H4 (cell line): ENCODE measurements at places on chromosomes 3 and 15. TPM values are rescaled to one million over a fixed set of nuclear protein-coding genes. Genes with fewer than 3 reads are reported as not detected.

The ZNF620 gene
- 0.66 TPM in 1 of 2 replicates, not detected in the other for total RNA-seq

The NDN gene
- total RNA-seq: 0.33 and 1.3 TPM in 2 replicates

The GRIP2 gene
- 0.77 TPM in 1 of 2 replicates, not detected in the other for total RNA-seq

The CADPS gene
- 0.17 TPM in 1 of 2 replicates, not detected in the other for total RNA-seq

The FANCD2 gene
- 28.4 and 29.6 TPM in 2 replicates for total RNA-seq

The ACSBG1 gene
- 1.0 and 1.4 TPM in 2 replicates for total RNA-seq

The CX3CR1 gene
- not detected in 2 replicates for total RNA-seq

The ACKR2 gene
- not detected in 2 replicates for total RNA-seq

The DISP2 gene
- 0.14 and 0.27 TPM in 2 replicates for total RNA-seq

The GPR176 gene
- 20.4 and 21.5 TPM in 2 replicates for total RNA-seq

The CISH gene
- total RNA-seq: 0.23 and 1.3 TPM in 2 replicates

The PLSCR2 gene
- total RNA-seq: not detected in 2 replicates

The CFAP92 gene
- total RNA-seq: 0.06 and 0.50 TPM in 2 replicates

The FANCD2OS gene
- total RNA-seq: not detected in 2 replicates

The PP2D1 gene
- total RNA-seq: not detected in 2 replicates

The ST6GAL1 gene
- total RNA-seq: 3.2 and 3.4 TPM in 2 replicates

The LRRC31 gene
- total RNA-seq: not detected in 2 replicates

The GOLGA8T gene
- total RNA-seq: not detected in 2 replicates

The PLCH1 gene
- total RNA-seq: 0.62 and 1.1 TPM in 2 replicates

The CCRL2 gene
- total RNA-seq: 0.46 and 6.6 TPM in 2 replicates

The CSPG5 gene
- 0.93 and 1.5 TPM in 2 replicates for total RNA-seq

The SLC28A2 gene
- total RNA-seq: not detected in 2 replicates

The SPSB4 gene
- 1.9 and 2.2 TPM in 2 replicates for total RNA-seq

The ASB14 gene
- not detected in 2 replicates for total RNA-seq

The TMOD2 gene
- total RNA-seq: 0.64 and 7.1 TPM in 2 replicates

The ITGB5 gene
- total RNA-seq: 189 and 223 TPM in 2 replicates

The NEK10 gene
- 1.8 and 1.9 TPM in 2 replicates for total RNA-seq

The SLC30A4 gene
- total RNA-seq: 2.8 and 3.4 TPM in 2 replicates

The MYLK gene
- total RNA-seq: 25.1 and 28.4 TPM in 2 replicates

The FSIP1 gene
- 1.0 and 1.3 TPM in 2 replicates for total RNA-seq

The PLD1 gene
- 14.4 and 19.0 TPM in 2 replicates for total RNA-seq

The TPRG1 gene
- total RNA-seq: 0.35 and 1.8 TPM in 2 replicates

The EFCAB12 gene
- total RNA-seq: 0.06 TPM in 1 of 2 replicates, not detected in the other

The RAD54L2 gene
- total RNA-seq: 4.0 and 5.7 TPM in 2 replicates

The GOLGA6B gene
- not detected in 2 replicates for total RNA-seq

The MCTP2 gene
- total RNA-seq: 27.0 and 36.1 TPM in 2 replicates

The RBP2 gene
- total RNA-seq: not detected in 2 replicates

The GASK1A gene
- total RNA-seq: 0.08 and 0.14 TPM in 2 replicates

The VIPR1 gene
- total RNA-seq: not detected in 2 replicates

The SLC6A11 gene
- total RNA-seq: 0.12 TPM in 1 of 2 replicates, not detected in the other

The STAB1 gene
- not detected in 2 replicates for total RNA-seq

The SERINC4 gene
- not detected in 2 replicates for total RNA-seq

The P2RY1 gene
- 0.90 and 1.9 TPM in 2 replicates for total RNA-seq

The PPM1L gene
- 1.2 and 1.6 TPM in 2 replicates for total RNA-seq

The NME9 gene
- not detected in 2 replicates for total RNA-seq

The CEP97 gene
- 10.3 and 12.3 TPM in 2 replicates for total RNA-seq

The TNIK gene
- 0.62 and 5.5 TPM in 2 replicates for total RNA-seq

The GP9 gene
- not detected in 2 replicates for total RNA-seq
